ENCODE measurements at places on chromosomes 5 and 9.

DNA sequence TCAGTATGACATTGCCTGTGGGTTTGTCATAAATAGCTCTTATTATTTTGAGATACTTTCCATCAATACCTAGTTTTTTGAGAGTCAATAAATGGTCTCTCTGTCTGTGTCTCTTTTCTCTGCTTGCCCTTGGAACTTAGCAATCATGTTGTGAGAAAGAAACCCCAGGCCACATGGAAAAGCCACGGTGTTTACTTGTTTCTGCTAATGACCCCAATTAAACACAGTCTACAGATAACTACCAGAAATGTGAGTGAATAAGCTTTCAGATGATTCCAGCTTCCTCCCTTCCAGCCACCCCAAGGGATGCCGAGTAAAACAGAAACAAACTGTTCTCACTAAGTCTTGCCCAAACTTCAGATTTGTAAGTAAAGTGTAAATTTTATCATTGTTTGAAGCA lies 584.9 kb downstream of the MAT2B start:
- no peak for DNase-seq

DNA sequence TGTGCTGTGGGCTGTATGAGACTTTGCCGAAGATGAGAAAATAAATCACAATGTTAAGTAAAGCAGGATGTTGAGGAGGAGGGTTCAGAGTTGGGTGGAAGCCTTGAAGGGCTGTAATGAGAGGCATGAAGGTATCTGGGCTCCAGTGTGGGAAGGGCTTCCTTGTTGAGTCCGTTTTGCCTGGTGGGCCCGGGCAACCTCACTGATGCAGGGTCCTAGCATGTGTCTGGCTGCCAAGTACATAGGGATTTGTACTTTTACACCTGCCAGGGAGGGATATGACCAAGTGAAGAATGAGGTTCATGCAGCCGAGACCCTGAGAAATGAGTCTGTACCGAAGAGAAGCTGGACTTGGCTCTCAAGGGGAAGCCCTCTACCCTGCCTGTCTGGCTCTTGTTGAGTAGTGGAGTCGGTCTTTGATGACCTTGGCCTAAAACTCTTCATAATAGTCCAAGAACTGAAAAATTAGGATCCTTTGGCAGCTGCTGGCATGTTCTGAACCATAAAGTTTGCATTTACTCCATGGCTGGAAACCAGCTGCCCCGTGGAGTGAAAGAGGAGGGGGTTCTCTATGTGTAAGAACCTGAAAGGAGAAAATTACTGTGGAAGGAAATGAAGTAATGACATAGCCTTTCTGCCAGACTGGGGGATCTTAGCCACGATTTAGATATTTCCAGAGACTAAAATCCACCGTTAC lies 59.0 kb upstream of the DPYSL3 start:
- no peak for DNase-seq

- DNase-seq, result no peak
Observed at GRCh38 chr5:5676218-5676617, 253.7 kb downstream of the ICE1 start.

DNA sequence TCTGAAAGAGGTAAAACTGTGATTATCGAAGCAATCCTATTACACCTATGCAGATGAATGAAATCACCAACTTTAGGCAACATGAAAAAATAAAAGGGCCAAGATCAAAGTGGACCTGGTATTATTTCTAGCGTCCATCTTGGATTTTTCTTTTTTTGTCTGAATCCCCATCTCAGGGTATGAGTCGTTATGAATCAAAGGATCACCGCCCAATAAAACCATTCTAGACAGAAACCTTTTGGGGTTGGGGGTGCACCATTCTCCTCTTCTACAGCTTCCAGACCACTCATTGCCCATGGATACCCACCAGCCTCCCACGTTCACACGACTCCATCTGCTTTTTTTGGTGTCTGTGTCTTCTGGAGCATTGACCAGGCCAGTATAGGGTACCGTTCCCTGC lies 33.4 kb downstream of the MAP1B start:
- no peak for DNase-seq

DNA sequence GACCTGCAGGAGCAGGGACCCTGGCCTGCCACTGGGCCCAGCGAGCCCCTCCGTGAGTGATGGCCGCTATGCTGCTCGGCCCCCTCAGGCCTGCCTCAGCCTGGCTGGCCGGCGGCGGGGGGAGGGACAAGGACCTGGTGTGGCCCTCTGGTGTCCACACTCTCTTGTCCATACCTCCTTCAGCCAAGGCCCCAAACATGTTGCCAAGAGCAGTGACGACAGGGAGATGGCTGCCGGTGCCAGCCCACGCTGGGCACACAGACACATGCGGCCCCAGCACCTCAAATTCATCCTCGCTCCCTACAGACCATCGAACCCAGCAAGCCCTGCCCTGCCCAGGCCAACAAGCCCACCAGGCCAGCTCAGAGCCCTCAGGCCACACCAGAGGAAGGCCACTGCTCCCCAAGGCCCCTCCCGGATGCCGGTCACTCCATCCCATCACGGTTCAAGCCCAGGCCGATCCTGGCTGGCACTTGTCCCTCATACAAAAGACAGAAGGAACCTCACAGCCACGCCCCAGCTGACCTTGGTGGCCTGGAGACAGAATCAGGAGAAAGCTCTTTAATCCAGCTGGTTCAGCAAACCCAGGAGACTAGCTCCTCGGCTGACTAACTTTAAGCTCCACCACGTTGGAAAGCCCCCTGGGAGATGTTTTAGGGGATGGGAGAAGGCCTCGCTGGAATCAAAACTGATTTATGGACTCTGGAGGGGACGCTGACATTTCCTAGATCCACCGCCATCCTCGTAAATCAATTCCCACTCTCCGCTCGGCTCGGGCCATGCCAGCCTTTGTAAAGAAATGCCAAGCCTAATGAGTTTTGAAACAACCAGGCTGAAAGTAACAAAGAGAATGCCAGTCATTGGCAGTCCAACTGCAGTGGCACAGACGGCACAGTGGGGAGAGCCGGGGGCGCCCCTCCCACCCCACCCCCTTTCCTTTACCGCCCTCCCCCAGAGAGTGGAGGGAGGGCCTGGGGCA lies 84.9 kb downstream of the VAV2 start:
- DNase-seq, result no peak

- DNase-seq, result no peak
Observed at GRCh38 chr9:23707249-23707648, 118.8 kb downstream of the ELAVL2 start.

GRCh38 chr5:10703676-10704075 lies 57.4 kb downstream of the DAP start:
- DNase-seq, result no peak

DNA sequence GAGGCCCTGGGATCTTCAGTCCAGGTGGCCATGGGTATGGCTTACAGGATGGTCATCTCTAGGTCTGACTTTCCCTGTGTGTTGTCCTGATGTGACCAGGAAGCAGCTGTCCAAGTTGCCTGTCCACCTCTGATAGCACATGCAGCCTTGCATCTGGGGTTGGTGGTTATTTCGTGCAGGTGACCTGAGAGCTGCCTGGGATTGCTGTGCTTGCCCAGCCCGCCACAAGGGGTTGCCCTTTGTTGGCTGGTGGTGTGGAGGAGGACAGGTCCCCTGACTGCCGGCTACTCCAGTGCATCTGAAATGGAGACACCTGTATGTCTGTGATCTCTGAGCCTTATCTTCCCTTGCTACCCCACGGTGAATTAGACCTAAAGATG lies 212.6 kb downstream of the ARHGAP26 start:
- DNase-seq, result no peak

- no peak for DNase-seq
Observed at GRCh38 chr9:98342098-98342819, 86.8 kb upstream of the TBC1D2 start.

DNA sequence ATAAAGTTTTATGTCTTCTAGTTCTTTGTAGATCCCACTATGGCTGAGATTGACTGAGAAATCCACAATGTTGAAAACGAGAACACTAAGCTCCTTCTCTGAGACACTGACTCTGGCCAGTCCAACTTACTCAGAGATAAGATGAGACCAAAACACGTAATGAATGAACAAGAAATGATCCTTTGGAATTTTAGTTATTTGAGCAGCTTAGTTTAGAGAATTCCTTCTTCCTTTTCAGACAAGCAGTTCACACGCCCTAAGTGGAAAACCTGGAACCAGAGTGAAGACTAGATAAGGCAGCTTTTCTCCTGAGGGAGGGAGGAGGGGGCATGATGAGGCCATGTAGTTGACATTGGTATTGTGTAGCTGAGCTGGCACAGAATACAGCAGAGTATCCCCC lies 139.6 kb downstream of the GABRB2 start:
- DNase-seq, result no peak

DNA sequence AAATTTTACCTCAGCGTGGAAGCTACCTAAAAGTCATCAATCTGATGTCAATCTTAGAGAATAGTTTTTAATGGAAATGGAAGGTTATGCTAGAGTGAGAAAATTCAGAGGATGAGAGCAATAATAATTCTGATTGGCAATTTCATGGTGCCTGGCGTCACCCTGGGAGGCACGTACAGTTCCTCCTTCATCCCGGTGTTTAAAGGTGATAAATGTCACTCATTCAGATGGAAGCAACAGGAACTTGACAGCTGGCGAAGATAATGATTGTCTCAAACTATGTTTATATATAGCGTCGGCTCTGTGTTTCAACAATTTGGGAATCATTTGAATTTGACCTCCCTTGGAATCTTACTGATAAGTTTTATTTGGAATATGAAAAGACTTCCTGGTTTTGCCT lies 108.4 kb downstream of the MED10 start:
- DNase-seq, result no peak

DNA sequence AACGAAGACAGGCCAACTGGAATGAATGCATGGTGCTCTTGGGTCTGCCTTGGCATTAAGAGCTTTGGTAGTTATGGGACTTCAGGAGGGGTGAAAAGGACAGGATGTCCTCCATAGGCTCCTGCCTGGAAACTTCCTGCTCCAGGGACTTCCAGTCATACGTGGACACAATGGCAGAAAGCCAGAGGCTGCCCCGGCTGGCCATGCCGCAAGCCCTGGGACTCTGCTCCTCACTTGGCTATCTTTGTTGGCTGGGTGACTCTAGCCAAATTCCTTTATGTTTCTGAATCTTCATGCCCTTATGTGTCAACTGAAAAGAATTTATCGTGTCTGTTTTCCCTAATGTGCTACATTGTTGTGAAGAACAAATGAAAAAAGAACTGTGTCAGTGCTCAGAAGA lies 136.9 kb downstream of the SIL1 start:
- peak; percentile 33 for DNase-seq

DNA sequence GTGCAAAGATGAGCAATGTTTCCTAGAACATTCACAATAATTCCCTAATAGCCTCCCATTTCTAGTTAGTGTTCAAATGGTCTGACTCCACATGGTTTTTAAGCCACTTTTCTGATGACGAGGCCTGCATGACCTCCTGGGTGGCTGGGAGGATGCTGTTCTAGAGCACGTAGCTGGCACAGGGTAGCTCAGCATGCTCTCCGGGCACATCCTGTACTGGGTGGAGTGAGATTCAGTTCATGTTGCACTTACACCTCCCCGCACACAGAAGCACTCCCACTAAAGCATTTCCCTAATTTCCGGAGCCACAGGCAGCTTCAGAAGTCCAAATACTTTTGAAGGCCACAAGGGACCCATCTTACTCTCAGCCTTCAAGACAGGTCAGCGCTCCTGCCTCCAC lies 159.8 kb upstream of the LHFPL2 start:
- DNase-seq, result no peak

DNA sequence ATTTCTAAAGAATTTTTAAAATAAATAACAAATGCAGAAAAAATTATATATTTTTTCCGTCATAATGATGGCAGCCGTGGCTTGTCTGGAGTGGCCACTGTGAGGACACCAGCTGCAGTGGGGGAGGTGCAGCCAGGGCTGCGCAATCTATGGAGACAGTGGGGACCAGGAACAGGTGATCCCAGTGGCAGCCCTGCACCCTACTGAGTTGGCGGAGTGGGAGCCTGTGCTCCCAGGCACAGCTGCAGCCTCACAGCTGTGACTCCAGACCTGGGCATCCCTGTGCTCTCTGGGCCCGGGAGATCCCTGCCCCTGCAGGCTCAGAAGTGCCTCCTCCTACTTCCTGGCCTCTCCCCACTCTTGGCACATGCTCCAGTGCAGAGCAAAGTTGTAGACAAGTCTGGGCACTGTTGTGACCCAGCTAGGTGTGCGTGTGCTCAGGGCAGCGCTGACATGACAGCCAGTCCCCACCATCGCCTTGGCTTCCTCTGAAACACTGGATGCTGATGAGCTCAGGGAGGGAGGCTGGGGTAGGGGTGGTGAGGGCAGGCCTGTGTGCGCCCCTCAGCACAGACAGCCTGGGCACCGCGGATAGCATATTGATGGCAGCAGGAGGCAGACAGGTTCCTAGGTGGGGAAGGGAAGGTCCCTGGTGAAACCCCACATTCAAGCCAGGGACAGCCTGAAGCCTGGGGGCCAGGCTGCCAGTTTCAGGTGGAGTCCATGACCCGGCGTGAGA lies 96.0 kb upstream of the PRR16 start:
- DNase-seq, result no peak

DNA sequence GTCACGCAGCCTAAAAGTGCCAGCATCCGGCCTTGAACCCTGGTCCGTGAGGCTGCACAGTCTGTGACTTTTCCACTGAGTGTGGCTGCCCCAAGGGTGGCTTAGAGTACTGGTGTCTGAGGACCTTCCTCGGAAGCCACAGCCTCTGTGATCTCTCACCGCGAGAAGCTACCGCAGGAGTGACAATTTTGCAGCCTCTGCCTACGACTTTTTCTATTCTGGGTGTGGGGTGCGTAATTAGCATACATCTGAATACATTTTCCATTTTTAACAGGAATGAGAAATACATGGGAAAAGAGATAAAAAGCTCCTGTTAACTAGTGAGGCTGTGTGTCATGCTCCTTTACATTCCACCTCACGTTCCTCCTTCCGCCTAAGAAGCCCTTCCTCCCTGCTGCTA lies 48.3 kb upstream of the HRH2 start:
- DNase-seq, result no peak

DNA sequence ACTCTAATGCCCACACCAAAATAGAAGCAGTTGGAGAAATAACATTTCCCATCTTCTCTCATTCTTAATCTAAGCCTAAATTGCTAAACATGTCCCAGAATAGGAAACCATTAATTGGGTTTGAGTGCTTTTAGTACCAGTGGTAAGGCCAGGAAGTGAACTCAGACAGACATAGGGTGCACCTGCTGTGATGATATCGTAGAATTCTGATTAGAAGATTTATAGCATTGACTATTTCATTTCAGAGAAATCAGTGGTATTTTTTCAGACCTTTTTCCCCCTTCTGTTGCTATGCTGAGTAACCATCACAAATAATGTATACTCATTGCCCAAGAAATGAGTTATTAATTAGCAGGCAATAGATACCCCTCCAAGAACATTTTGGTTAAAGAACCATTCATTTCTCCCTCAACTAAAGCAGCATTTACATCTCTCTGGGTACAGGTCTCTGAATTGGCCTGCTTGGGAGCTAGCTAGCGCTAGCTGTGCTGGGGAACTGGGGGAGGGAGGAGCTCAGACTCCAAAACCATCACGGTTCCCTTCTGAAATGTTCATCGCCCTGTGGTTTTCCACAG lies 7.3 kb downstream of the GLRX start:
- no peak for DNase-seq

- DNase-seq, result no peak
Observed at GRCh38 chr9:36938617-36939016, 95.5 kb downstream of the PAX5 start.

GRCh38 chr5:142749321-142749720 lies 20.9 kb upstream of the ARHGAP26 start:
- peak; percentile 25 for DNase-seq

GRCh38 chr5:131996210-131997025 lies 15.0 kb downstream of the ACSL6 start:
- no peak for DNase-seq

All from stromal cell of bone marrow (primary cell).